ENCODE measurements at places on chromosomes 16 and 17.

GRCh38 chr17:42779936-42780850 is at the start of gene WNK4:
Gene WNK4, plus strand, starts transcription at chr17:42780610. Its CDS starts 89 bp downstream, at chr17:42780699.
- no peak for DNase-seq

- no peak for DNase-seq
These were observed 12.4 kb downstream of the MLYCD start for GRCh38 chr16:83911290-83911689.

DNA sequence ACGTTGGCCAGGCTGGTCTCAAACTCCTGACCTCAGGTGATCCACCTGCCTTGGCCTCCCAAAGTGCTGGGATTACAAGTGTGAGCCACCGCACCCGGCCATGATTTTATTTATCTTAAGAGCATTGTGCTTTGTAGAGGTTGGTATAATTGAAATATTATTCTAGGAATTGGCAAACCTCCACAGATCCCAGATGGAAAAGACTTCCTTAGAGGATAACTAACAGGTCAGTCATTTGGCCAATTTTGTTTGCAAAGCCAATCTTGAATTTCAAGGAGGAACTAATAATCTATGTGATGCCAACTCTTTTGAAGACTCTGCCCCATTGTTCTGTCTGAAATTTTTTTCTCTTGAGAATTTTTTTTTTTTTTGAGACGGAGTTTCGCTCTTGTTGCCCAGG is 46.7 kb upstream of the SLC5A10 start:
- DNase-seq = no peak

GRCh38 chr16:22300427-22301071 is 3.3 kb downstream of the POLR3E start:
- DNase-seq = no peak

DNA sequence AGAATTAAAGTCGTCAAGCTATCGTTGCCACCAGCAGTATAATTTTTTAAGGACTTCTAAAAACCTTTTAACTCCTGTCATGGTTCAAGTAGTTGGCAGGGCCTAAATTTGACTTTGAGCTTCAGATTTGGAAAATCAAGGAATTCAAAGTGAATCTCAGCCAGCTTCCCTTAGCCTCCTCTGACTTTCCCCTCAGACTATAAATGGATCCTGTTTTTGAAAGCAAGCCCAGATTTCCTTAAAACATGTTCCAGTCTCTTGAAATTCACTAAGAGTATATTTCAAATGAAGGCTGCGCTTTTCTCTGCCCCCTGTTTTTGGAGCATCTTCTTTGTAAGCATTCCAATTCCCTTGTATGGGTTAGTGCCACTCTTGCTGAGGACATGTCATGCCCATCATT is 101.8 kb upstream of the CDH8 start:
- DNase-seq = no peak

DNA sequence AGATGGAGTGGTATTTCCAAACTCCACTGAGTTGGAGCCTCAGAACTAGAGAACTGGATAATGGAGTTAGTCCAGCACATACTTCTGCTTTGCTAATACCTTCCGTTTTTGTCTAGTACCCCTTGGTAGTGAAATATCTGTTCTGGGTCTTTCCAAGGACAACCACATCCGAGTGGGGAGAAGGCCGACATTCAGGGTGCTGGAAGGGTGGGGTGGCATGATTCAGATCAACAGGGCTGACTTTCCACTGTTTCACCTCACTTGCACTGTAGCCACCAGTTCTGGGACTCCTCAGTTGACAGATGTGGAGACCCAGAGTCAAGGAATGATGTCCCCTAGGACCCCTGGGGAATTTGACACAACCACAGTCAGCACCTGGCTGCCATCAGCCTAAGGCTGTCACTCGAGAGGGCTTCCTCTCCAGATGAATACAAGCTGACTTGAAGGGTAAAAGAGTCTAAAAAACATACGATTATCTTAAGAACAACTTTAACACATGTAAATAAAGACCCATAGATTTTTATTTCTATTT is 84.8 kb upstream of the HNF1B start:
- DNase-seq = no peak

DNA sequence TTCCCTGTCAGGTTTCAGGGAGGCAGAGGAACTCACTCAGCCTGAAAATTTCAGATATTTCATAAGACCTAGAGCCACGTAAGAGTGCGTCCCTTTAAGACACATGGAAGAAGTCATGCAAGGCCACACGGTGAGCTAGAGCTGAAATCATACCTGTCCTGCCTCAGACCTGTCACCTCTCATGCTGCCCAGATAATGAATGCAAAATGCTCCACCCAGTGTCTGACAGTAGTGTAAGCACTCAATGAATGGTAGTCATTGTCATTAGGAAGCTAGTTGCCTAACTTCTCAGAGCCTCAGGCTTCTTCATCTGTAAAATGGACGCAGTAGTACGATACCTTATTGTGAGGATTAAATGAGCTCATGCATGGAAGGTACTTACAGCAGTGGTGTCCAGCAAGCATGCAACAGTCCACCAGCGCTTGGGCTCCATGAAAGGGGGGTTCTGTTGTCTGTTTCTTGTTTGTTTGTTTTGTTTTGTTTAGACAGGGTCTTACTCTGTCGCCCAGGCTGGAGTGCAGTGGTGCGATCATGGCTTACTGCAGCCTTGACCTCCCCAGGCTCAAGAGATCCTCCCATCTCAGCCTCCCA is 60.7 kb downstream of the WSB1 start:
- DNase-seq = no peak

DNA sequence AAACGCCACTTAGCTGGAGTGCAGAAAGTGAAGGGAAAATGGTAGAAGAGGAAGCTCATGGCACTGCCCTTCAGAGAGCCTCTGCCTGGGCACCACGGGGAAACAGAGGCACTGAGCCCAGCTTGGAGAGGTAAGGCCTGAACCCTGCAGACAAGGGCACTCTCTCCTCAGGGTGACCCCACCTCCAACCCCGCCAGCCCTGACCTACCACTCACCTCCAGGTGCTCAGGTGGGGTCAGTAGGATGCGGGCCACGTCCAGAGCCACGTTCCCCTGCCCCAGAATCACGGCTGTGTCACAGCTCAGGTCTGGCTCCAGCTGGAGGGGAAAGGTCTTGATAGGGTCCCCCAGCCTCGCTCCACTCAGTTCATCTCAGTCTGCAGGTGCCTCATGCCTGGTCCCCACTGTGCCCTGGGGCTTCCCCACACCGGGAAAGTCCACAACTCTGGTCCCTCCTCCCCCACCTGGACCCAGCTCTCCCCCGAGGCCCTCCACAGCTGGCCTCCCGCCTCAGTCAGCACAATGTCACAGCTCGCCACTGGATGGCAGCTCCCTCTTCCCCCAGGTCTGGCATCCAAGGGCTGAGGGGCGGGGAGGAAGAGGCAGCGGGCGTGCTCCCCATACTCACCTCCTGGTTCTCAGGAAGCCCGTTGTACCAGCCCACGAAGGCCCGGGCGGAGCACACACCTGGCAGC is 6.0 kb upstream of the GRIN2C start:
- no peak for DNase-seq

DNA sequence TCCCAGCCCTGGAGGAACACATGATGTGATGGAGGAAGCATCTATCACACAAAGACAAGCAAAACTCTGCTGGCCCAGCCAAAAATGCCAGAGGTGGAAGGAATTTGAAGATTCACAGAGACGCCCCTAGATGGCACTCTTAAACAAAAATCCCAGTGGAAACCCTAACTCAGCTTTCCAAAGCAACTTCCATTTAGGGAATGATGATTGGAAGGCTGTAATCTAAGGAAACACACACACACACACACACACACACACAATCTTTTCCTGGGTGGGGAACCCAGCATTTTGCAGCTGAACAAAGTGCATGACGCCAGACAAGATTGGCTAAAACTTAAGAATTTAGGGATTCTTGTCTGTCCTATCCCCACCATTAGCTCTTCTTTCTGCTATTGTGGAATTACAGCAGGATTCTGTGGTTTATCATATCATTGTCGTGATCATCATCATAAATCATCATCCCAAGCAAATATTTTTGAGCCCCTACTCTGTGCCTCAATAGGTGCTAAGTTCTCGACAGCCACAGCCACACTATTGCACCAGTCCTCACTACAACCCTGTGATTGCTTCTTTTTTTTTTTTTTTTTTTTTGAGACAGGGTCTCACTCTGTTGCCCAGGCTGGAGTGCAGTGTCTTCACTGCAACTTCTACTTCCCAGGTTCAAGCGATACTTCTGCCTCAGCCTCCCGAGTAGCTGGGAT is 1.6 kb upstream of the LDAF1 start:
- no peak for DNase-seq

DNA sequence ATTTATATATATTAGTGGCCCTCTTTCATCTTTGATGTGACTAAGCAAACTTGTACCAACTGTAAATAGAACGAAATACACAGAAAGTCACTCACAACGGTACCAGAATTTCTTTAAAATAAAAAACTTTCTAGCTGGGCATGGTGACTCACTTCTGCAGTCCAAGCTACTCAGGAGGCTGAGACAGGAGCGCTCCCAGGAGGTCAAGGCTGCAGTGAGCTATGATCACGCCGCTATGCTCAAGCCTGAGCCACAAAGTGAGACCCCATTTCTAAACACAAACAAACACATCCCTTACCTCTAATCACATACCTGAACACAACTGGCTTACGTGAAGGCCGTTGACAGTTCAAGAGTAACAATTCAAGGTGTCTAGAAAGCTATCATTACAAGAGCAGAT is 29.7 kb downstream of the STAT5B start:
- no peak for DNase-seq

GRCh38 chr17:65359016-65359415 is 202.4 kb downstream of the AXIN2 start:
- DNase-seq = peak; percentile 11

DNA sequence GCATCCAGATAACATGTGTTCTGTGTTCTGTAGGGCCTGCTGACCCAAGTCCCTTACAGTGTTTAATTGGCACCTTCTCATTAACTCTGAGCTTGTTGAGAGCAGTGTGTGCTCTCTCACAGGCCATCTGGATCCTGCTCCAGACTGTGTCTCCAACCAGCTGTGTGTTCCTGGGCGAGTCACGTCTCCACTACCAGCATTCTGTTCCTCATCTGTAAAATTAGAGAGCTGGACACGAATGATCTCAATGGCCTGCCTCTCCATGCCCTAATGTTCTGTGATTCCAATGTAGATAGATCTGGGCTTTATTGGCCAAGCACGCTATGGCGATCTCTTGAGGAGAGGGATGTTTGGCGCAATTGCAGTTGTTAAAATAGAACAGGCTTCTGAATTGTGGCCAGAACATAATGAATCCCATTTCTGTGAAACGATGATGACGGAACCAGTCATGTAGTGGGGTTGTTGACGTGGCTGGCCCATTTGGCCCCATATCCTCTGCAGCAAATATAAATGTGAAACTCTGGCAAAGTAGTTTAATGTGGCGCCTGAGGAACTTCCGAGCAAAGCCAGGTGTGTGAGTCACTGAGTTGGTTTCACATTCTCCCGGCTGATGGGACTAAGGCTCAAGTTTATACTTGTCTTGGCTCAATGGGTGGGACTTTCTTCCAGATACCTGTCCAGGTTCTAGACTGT is 22.2 kb downstream of the TBX4 start:
- DNase-seq = no peak

GRCh38 chr16:82748026-82748425 is 121.3 kb downstream of the CDH13 start:
- no peak for DNase-seq

DNA sequence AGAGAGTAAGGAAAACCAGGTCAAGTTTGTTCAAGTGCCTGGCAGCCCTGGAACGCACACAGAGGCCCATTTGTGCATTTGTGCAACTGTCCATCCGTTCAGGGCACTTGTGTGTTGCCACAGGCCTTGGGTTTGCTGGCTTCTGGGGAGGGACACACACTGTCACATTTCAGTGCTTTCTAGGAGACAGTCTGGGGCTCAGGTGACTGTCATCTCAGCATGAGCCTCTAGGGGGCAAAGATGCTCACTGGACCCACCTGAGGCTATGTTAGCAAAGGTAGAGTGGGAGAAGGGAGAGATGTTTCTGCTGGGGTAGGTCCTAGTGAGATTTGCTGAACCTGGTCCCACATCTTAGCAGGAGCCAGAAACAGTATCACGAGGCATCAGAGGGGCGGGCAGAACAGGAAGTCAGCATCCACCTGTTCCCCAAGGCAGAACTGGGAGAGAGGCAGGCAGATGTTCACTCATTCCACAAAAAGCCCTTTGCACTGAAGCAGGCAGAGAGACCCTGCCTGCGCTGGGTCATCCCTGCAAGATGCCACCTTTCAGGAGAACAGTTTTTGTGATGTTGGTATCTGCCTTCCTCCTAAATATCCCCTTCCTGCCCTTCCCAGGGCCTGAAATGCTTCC is 48.5 kb downstream of the RAI1 start:
- DNase-seq = no peak

- no peak for DNase-seq
These were observed 3.7 kb upstream of the VAT1L start for GRCh38 chr16:77784441-77785372.

DNA sequence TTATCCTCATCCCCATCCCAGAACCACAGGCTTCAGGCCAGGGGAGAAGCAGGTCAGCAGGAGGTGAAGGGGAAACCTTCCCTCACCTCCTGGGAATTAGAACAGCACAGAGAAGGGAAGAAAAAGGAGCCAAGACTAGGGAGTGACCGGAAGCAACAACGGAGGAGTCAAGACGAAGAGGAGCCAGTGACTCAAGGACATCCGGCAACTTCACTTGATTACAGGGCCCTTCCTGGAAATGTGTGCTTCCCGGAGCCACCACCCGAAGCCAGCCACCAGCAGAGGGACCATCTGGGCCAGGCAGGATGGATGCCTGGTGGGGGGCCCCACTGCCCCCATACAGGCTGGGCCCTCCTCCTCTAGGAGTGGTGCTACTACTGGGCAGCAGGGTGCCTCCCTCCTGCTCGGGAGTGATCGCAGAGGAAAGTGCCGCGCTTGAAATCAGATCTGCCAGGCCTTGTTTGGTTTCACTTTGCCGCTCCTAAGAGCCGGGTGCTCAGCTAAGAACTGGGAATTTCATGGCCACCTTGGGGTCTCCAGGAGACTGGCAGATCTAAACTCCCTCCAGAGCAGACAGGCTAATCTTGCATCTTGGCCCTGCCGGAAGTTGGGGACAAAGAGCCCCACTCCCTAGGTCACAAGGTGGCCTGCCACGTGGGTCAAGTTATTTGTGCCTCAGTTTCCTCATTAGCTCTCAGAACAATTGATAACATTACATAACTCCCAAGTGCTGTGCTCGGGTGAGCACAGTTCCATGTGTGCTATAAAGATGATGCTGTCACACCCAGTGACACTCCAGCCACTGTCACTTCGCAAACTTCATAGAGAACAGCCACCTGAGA is 6.6 kb downstream of the CDC42EP4 start:
- DNase-seq = no peak

- no peak for DNase-seq
These were observed 144.7 kb upstream of the CHMP6 start for GRCh38 chr17:80846932-80847331.

DNA sequence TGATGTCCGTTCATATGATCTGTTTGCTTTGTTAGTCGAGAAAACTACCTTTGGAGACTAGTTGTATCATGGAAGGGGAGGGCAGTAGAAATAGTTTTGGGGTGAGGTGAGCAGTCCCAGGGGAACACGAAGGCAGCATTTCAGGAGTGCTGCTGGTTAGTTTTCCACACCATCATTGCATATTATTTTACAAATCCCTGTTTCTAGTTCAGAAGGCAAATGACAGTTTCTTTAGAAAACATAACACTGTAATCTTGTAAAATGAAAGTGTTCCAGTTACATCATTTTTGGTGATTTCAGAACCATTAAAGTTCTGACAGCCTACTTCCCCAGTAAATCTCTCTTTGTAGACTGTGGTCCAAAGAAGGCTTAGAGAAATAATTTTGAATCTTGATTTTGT is 25.4 kb downstream of the BANP start:
- no peak for DNase-seq
